ENCODE measurements at places on chromosomes 5 and 9.
A peak's percentile ranks its signal among the peaks of the same experiment; 100 is the strongest.

DNA sequence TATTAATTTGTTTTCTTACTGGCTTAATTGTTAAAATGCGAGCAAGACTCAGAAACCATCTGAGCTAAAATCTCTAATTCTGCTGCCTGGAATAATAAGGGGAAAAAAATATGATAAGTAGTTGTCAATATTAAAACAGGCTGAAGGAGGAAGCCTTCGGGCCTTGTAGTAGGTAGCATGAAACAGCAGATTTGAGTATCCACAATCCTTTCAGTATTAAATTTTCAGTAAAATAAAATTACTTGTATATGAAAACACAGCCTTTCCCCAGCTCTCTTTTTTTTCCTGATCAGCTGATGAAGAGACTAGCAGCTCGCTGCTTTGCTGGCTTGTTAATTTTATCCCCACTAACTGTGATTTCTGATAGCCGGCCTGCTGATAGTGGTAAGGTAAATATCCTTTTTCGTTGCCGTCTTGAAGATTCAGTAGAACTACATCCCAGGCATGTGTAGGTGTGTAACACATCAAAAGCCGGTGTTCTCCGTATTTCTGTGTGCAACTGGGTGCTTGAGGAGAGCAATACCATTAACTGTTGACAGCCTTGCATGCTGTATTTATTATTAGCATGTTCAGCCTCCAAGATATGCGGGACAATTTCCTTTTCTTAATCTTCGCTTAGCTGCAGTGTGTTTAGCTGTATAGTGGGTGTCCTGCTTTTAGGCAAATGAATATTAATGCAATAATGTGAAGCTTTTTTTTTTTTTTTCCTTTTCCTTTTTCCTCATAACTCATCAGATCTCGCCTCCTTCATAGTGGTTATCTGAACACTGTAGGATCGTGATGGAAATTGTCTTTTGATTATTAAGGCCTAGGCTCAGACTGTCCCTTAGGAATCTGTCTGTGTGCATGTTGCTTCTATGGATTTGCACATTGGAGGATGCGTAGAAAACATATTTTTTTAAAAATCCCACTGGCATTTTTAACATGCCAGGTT, 144.6 kb downstream of the SMARCA2 start:
- DNase-seq, result no peak

- DNase-seq, result no peak
Measured at GRCh38 chr9:83472221-83472665, 66.0 kb downstream of the FRMD3 start.

GRCh38 chr5:126471875-126472537, 48.8 kb downstream of the GRAMD2B start:
- no peak for DNase-seq

GRCh38 chr5:157308836-157309465, 43.0 kb downstream of the CYFIP2 start:
- no peak for DNase-seq

DNA sequence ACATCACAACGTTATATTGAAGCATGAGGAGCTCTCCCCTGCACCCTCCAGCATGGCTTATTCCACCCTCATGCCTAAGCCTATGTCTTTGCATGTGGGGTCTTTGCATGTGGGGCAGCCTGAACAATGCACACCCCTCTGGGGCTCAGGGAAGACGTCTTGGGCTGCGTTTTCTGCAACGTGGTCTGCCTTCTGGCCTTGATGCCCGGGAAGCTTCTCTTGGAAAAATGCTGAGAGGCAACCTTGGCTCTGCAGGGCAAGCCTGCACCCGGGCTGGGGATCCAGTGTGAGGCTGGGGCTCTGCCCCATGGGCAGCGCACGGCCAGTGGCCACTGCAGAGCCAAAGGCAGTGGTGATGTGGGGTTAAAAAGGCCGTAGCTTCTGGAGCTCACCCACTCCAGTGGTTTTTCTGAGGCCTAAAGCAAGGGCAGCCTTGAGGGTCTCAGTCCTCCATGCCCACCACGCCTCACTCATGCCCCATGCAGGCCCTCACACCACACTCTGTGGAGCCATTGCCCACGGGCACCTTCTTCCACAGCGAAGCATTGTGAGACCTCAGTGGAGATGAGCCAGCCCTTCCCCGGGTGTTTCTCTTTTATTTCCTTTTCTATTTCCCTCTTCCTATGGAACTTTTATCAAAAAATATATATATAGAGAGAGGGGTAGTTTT, 112.2 kb downstream of the MRPL36 start:
- DNase-seq, result no peak

GRCh38 chr9:70415041-70415440, 584 bp upstream of the KLF9 start:
- DNase-seq, result no peak

GRCh38 chr5:136724161-136724560, 358.8 kb upstream of the TRPC7 start:
- DNase-seq, result no peak

DNA sequence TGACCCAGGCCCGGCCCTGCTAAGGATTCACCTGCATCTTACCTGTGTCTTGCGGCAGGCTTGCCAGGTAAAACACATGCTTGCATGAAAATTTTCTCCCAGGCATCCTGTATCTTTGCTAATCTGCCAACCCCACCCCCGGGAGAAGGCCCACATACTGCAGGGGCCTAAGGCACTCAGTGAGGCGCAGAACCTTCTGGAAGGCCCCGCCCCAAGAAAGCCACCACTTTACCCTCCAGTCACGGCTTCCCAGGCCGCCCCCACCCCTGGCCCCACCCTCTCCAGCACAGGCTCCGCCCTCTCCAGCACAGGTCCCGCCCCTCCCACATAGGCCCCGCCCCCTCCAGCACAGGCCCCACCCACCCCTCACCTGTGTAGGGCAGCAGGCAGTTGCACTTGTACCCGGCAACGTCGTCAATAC, 29.8 kb upstream of the SEC16A start:
- DNase-seq, result no peak

- DNase-seq, result no peak
Measured at GRCh38 chr9:88803546-88804253, 187.6 kb upstream of the S1PR3 start.

DNA sequence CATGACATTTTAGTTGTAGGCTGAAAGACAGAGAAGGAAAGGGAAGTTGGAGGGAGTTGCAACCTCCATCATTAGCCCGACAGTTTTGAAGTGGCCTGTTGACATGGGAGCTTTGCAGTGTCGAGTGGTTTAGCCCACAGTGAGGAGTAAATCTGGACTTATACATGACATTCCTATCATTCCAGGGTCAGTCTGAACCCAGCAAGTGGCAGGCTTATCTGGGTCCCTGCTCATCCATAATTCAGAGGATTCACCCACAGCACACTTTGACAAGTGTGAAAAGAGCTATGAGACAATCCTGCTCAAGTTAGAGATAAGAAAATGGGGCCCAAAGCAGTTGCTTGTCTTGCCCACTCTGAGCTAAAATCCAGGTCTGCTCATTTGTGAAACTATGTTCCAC, 8.4 kb upstream of the TNC start:
- no peak for DNase-seq

- no peak for DNase-seq
Measured at GRCh38 chr9:129617167-129617566, 3.7 kb downstream of the C9orf50 start.

DNA sequence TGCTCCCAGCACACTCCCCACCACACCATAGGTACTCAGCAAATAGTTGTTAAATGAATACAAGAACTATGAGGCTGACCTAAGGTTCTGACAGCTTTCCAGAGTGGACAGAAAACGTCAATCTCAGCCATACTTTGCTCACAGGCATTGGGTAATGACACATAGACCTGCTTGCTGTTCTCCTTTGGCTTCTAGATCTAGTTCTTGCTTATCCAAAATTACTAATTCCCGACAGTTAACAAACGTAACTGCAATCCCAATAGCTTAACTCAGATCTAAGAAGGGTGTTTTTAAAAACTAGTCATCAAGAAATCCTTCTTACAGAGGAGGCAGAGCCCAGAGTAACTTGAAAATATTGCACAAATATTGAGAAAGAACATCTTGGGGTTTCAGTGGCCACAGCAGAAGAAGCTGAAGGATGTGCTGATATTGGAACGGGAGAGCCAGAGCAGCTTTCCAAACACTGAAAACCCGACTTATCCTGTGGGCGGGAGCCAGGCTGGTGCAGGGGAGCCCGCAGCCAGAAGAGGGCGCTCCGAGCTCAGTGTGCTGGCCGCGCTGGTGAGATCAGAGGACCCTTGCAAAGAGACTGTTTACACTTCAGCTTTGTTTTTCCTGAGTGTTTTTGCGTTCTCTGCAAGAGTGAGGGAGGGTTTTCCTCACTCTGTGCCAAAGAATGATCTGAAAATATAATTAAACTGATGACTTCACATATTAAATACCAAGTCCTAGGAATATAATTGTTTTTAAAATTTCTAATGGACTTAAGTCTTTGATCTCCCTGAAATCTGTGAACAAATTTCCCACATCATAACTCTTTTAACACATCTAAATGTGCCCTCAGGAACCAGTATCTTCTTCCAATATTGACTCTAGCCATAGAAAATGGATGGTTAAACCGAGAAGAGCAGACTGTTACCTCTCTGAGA, 30.3 kb downstream of the FGF1 start:
- DNase-seq, result peak; percentile 90

DNA sequence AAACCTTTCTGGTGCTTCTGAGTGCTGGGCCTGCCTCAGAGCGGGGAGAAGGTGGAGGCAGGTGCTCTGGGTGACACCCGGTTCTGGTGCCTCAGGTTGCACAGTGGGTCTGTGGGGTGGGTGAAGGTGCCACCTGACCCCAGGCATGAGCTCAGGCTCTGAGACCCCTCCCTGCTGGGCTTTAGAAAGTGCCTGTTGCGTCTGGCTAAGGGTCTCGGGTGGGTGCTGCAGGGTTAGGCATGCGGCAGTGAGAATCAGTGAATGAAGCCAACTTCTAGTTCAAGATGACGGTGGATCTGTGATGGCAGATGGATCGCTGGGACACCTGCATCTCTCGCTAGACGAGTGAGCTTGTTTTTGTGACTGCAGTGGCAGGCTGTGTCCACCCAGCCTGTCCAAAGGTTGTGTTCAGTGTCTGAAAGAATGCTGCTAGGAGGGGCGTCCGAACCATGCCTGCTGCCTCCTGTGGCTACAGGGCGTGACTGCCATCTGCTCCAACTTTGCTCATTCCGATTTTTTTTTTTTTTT, 5.0 kb downstream of the SQSTM1 start:
- DNase-seq, result no peak

- no peak for DNase-seq
Measured at GRCh38 chr5:80835128-80835527, 125.0 kb upstream of the RASGRF2 start.

- no peak for DNase-seq
Measured at GRCh38 chr9:83991355-83991754, 10.8 kb downstream of the RMI1 start.

GRCh38 chr5:15717001-15717400, 217.0 kb downstream of the FBXL7 start:
- DNase-seq, result no peak

DNA sequence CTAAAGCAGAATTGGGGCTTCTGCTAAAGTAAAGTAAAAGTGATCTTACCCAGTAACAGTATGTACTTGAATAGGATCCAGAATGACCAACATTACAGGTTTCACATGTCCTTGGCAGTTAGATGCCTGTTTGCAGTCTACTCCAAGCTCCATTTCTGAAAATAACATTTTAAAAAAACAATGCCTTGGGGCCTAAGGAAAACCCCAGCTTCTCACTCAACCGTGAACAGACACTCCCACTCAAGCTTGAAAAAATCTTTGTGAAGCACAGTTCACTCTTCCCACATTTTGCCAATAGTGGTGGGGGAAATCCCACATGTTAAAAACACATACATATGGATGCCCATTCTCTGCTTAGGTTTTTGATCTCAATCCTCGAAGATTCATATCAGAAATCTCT, 304.1 kb downstream of the ARRDC3 start:
- DNase-seq, result no peak

DNA sequence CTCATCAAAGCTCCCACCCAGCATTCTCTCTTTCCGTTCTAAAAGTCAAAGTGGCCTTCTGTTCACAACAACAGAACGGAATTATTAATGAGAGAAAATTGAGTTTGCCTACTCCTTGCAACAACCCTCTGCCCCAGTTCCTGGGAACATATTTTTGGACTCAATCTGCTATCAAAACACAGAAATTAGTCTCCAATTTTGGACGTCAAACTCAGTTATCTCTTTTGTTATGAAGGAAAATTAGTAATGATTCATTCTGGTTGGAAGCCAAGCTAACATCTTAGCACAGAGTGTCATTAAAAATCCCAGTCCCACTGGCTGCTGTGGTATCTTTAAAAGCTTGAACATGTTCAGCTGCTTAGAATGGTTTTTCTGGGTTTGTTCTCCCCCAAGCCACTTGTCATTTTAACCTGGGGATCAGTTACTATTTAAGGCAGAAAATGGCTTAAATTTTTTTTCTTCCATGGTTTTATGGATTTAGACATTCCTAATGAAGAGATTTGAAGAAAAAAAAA, 343.2 kb downstream of the TRIM32 start:
- no peak for DNase-seq

Measured in nephron progenitor cell (in vitro differentiated cells).